ENCODE measurements at places on chromosomes 11 and 22. TPM values are rescaled to one million over a fixed set of nuclear protein-coding genes. Genes with fewer than 3 reads are reported as not detected.

The OTOG gene
- polyA plus RNA-seq = 0.08 TPM

The BCO2 gene
- polyA plus RNA-seq = 7.4 TPM

The FXYD6 gene
- polyA plus RNA-seq = 218 TPM

The ZNF280B gene
- 2.3 TPM for polyA plus RNA-seq

The TRPC6 gene
- polyA plus RNA-seq = 0.30 TPM

The GPHA2 gene
- polyA plus RNA-seq = not detected

The SMIM35 gene
- polyA plus RNA-seq = 0.12 TPM

The NRIP3 gene
- polyA plus RNA-seq = 13.4 TPM

The MYBPC3 gene
- not detected for polyA plus RNA-seq

The TRIM48 gene
- polyA plus RNA-seq = not detected

The LRRN4CL gene
- 0.82 TPM for polyA plus RNA-seq

The EEF1G gene
- 1,555 TPM for polyA plus RNA-seq

The MYEOV gene
- polyA plus RNA-seq = not detected

The SLC22A9 gene
- not detected for polyA plus RNA-seq

The MMP27 gene
- polyA plus RNA-seq = not detected

The UPB1 gene
- 0.12 TPM for polyA plus RNA-seq

The MS4A8 gene
- not detected for polyA plus RNA-seq

All from neural cell (in vitro differentiated cells).